ENCODE measurements at places on chromosomes 7 and 10.
A peak's percentile ranks its signal among the peaks of the same experiment; 100 is the strongest.

- no peak for DNase-seq
Measured at GRCh38 chr10:71714031-71714410, 5.6 kb downstream of the C10orf105 start.

GRCh38 chr7:34487391-34488115 is 170.5 kb upstream of the NPSR1 start:
- no peak for DNase-seq

DNA sequence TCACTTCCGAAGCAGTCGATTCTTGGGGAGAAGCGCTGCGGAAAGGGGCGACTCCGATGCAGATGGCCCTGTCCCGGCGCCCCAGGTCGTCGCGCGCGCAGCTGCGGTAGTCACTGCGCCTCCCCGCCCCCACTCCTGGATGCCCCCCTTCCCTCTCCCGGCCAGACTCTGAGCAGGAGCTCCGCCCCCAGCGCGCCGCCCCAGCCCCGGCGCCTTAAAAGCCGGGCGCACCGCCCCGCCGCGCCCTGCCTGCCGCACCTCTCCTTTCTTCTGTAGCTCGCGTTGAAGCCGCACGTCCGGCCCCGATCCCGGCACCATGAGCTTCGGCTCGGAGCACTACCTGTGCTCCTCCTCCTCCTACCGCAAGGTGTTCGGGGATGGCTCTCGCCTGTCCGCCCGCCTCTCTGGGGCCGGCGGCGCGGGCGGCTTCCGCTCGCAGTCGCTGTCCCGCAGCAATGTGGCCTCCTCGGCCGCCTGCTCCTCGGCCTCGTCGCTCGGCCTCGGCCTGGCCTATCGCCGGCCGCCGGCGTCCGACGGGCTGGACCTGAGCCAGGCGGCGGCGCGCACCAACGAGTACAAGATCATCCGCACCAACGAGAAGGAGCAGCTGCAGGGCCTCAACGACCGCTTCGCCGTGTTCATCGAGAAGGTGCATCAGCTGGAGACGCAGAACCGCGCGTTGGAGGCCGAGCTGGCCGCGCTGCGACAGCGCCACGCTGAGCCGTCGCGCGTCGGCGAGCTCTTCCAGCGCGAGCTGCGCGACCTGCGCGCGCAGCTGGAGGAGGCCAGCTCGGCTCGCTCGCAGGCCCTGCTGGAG is at the start of gene INA:
TSS of gene INA (plus strand) at position 243 of the 817 bp plus-strand sequence. CDS start at position 317, 74 bp downstream.
- DNase-seq: peak; percentile 43

DNA sequence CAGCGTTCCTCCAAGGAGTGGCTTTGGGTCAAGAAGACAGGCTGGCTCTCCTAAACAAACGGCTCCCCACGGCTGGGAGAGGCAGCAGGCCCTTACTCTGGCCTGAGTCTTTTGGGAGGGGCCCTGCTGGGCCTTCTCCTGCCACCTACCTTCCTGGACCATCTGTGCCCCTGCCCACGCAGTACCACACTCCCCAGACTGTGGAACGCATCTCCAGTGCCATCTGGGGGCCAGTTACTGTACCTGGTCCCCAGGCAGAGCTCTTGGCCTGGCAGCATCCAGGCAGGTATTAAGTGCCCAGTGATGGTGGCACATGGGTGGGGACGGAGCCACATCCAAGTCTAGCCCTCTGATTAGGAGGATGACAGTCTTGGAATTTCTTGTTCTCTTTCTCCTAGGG is 14.4 kb downstream of the ALKBH4 start:
- no peak for DNase-seq

DNA sequence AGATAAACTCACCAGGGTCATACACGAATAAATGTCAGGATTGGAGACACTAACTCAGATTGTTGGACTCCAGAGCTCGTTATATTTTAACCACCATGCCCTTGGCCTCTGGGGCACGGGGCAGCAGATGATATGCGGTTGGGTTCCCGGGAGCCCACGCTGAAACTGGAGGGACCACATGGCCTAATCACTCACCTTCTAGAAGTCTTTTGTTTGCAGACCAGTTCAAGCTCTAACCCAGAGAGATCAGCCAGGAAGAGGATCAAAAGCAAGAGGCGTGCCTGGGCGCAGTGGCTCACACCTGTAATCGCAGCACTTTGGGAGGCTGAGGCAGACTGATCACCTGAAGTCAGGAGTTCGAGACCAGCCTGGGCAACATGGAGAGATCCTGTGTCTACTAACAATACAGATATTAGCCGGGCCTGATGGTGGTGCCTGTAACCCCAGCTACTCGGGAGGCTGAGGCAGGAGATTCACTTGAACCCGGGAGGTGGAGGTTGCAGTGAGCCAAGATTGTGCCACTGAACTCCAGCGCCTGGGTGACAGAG is 42.6 kb upstream of the ECHDC3 start:
- DNase-seq: no peak
